CD4-positive, alpha-beta T cell treated with Interleukin-15 for 4 hours (primary cell): ENCODE measurements at places on chromosomes 13 and 19.

DNA sequence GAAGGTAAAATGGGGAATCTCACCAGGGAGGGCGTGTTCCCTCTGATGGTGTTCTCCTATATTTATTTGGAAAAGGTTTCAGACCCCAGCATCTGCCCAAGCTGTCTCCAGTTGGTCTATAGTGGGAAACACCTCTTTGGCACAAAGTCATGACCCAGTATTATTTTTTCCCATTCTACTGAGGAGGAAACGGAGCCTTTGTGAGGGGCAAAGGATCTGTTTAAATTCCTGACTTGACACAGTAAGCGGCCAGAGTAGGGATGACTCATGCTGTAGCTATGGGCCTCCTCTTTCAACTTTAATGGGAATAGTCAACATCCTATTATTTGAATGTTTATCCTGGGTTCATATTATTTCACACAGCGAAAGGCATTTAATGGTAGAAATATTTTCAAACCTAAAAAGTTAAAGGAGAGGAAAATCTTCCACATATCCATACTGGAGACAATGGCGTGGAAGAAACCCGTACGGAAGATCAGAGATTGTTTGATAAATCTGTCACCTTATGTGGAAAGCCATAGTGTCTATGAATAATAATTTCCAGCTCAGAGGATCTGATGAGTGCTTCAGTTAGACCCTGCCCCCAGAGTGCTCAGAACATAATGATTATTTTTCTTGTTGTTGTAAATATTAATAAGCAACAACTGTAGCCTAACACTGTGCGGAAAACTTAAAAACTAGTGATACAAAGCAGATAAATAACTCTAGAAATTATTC is 126.0 kb downstream of the FOXO1 start:
- DNase-seq, result no peak

GRCh38 chr13:80612804-80613203 is 271.9 kb upstream of the SPRY2 start:
- DNase-seq, result no peak

DNA sequence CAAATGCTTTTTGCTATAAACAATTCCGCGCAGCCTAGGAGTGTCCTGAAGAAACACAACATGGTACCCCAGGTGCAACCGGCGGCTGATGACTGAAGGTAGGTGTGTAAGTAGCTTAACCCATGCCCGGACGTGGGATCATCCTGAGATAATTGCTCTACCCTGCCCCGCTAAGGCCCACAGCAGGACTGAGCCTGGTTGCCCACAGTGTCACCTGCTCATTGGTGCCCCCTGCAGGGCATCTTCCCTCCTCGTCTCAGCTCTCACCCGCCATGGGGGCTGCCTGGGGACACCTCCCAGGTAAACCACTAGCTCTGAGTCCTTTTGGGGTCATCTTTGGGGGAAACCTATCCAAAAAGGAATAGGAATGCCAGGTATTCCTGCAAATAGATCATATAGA is 22.3 kb downstream of the TMEM161A start:
- peak; percentile 37 for DNase-seq

GRCh38 chr13:79468819-79469218 is 12.1 kb upstream of the NDFIP2 start:
- DNase-seq, result no peak

DNA sequence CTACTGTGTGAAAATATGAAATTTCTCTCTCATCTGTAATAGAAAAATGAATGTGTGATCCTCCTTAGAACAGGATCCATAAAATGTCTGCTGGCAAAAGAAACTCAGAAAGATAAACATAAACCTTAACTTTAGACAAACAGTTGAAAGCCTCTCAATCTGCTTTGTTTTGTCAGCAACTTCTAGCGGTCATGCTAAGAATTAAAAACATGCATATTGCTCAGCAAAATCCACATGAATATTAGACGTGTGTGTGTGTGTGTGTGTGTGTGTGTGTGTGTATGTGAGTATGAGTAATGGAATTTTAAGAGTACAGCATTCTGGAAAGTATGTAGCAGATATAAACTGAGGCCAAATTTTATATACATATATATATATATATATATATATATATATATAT is 1779.2 kb upstream of the MIR17HG start:
- no peak for DNase-seq

DNA sequence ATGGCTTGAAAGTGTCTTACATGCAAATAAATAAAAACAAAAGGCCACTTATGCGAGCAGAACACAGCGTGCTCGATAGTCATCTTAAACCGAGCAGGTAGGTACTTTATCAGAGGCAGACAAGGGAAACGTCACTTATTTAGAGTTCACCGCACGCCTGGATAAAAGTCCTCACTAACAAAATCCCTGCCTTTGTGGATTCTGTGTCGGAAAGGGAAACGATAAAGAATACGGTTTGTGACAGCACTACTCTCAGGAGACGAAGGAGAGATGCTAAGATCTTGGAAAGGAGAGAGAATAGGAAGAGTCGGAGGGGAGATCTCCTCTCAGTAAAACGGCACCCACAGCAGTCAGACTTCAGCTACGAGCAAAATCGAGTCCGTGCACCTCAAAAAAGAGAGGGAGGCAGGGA is 581 bp downstream of the RCBTB1 start:
- peak; percentile 11 for DNase-seq

DNA sequence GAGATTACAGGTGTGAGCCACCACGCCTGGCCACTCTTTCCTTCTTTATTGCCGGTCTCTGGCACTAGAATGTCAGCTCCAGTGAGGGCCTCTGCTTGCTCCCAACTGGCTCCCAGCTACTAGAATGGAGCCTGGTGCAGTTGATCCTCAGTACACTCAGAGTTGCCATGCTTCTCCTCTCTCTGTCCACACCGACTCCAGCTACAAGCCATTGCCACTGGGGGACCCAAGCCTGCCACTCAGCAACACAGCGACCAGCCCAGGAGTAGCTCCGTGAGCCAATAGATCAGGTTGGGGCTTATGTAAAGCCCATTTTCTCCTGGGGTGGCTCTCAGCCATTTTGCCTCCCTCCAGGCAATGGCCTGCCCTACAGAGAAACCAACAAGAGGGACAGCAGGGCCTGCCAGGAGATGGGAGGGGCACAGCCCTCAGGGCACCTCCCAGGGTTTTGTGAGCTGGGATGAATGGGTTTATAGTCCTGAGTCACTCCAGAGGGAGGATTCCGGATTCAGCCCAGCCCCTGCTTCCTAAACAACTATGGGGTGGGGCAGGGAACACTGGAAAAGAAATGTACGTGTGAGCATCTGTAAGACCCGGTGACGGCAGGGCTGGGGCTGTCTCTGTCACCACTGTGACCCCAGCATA is 36.5 kb downstream of the OPA3 start:
- DNase-seq, result no peak

DNA sequence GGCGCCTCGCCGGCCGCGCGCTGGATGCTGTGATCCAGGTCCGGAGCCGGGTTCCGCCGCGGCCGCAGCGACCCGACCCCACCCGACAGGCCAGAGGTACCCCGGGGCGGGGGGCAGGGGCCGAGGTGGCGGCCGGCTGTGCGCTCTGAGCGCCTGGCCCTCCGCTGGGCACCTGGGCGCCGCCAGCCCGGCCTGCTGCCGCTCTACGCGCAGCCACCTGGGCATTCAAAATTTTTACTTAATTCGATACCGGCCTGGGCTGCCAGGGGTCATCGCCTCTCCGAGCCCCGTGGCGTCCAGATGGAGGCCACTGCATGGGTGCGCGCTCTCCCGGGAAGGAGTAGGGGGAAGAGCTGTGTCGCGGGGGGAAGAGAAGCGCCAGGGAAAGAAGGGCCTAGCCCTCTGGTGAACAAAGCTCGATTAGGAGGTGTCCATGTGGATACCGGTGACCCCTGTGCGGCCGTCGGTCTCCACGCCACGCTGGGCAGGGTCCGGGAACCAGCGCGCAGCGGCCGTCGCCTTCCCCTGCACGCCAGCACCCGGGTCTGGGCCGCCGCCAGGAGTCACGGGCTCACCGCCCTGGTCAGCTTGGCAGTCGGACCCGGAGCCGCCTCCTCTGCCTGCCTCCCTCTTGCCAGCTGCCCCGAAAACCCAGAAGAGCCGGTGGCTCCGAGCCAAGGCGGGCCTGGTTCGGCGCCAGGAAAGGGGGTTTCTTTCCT is 666 bp downstream of the BIVM start:
- DNase-seq, result no peak

GRCh38 chr13:63954683-63955082 is 2539.0 kb upstream of the PCDH20 start:
- no peak for DNase-seq

- DNase-seq, result no peak
Measured at GRCh38 chr19:56301155-56301554, 13.5 kb downstream of the ZSCAN5A start.

- DNase-seq, result no peak
Measured at GRCh38 chr13:46947425-46948191, 50.8 kb upstream of the HTR2A start.

DNA sequence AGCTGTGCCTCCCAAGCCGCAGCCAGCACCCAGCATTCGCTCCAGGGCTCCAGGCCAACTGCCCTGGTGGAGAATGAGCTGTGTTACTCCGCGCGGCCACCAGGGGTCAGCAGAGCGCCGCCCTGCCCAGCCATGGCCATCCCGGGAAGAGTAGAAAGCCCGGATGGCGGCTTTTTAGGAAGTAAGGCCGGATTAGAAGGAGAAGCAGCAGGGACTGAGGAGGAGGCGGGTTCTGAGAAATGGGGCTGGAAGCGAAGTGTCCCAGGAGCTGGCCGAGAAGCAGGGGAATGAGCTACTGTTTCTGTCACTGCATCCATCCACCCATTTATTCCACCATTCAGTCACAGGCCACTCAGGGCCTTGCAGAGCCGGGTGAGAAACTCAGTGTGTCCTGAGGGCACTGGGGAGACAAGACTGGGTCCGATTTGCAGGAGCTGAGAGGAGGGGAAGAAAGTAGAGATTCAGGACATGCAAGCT is 6.6 kb upstream of the NPAS1 start:
- DNase-seq, result peak; percentile 60

DNA sequence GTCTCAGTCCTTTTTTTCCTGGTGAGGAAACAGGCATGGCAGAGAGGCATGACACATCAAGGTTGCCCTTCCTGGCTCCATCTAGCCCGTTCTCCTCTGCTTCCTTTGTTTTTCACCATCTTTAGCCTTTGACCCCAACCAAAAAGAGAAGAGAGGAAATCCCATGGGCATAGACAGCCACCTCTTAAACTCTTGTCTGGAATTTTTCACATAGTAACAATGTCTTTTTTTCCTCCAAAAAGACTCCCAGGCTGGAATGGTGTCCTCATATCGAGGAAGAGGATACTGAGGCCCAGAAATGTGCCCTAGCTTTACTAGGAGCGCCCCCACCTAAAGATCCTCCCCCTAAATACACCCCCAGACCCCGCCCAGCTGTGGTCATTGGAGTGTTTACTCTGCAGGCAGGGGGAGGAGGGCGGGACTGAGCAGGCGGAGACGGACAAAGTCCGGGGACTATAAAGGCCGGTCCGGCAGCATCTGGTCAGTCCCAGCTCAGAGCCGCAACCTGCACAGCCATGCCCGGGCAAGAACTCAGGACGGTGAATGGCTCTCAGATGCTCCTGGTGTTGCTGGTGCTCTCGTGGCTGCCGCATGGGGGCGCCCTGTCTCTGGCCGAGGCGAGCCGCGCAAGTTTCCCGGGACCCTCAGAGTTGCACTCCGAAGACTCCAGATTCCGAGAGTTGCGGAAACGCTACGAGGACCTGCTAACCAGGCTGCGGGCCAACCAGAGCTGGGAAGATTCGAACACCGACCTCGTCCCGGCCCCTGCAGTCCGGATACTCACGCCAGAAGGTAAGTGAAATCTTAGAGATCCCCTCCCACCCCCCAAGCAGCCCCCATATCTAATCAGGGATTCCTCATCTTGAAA is at the start of gene GDF15:
Gene GDF15 (plus strand): TSS at position 484 of the 868 bp plus-strand sequence. CDS start 32 bp downstream, at position 516.
- no peak for DNase-seq

GRCh38 chr19:55101261-55101660 is 16.2 kb downstream of the PPP1R12C start:
- DNase-seq, result no peak

DNA sequence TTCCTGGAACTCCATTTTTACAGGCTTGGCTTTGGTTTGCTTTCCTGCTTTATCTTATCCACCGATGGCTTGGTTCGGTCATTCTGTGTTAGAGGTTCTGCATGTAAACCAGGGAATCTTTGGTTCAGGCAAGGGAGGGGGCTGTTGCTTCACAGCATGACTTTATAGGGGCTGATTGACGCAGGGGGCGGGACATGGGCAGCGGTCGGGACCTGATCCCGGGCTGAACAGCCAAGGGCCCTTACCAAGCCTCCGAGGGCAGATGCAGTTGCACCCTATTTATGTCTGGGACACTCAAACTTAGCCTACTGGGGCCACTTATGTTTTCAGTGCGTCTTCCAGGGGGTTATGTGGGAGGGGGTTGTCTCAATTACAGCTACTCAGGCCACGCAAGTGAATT is 312.4 kb downstream of the ZNF536 start:
- DNase-seq, result no peak

DNA sequence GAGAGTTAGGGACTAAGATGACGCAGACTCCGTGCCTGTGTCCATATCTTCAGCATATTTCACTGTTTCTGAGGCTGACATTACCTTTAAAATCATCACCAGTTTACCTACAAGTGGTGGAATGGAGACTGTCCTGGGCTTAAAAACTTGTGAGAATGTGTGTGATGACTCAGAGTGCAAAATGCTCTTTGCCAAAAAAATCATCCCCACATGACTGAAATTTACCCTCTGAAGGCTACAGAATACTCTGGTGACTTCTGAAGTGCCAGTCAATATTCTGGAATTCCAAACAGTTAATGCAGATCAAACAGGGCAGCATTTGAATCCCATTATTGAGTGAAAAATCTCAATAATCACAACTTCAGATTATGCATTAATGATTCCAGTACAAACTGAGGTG is 901.4 kb downstream of the EFNB2 start:
- DNase-seq, result no peak

DNA sequence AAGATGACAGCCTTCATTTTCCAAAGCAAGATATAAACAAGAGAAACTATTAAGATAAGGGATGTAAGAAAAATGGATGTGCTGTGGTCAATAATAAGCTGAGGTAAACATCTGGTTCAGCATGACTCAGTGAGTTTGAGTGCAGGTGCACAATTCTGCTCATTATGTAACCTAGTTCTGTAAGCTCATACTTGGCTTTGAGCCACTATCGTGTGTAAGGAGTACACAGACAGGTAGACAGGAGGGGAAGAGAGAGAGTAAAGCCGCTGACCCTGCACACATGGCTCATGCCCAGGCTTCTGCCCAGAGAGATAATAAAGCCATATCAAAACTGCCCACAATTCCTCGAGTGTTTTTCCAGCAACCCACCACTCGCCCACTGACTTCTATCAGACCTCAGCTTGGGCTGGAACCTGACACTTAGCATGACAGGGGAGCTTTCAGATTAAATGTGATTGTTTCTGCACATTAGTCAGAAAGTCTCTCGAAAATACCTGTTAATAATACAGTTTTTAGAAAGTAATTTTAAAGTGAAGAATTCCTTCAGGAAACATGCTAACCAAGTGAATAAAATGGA is 51.7 kb downstream of the ZNF91 start:
- DNase-seq, result no peak

- no peak for DNase-seq
Measured at GRCh38 chr19:5553892-5554291, 13.9 kb downstream of the TINCR start.
